ENCODE measurements at places on chromosomes 12 and 14.

GRCh38 chr12:82326905-82327503 is 31.2 kb downstream of the CCDC59 start:
- no peak for DNase-seq

DNA sequence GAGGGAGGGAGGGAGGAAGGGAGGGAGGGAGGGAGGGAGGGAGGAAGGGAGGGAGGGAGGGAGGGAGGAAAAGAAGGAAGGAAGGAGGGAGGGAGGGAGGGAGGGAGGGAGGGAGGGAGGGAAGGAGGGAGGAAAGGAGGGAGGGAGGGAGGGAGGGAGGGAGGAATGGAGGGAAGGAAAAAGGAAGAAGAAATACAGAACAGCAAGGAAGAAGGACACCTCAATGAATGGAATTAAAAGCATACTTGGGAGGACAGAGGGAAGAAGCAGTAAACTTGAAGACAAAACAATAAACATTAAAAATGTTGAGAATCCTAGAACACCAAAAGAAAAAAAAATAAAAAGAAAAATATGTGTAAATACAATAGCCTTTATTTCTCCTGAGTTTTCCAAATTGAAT is 6.2 kb downstream of the OR4Q2 start:
- DNase-seq, result no peak

- no peak for DNase-seq
Observed at GRCh38 chr14:79581912-79582576, 629.3 kb downstream of the DIO2 start.

DNA sequence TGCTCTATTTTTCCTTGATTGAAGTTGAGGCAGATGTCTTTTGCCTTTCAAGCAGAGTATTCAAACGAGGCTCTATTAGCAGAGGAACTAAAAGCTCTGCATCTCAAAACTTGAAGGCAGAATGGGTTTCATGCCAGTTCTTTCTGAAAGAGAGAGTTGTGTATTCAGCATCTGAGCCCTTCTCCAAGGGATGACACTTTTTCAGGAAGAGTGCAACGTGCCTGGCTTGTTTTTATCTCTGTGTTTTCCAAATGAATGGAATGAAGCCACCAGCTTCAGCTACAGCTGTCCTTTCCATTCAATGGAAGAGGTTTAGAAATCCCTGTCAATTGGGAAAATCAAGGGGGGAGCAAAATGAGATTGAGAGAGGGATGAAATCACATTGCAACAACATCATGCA is 14.6 kb downstream of the BEST3 start:
- no peak for DNase-seq

DNA sequence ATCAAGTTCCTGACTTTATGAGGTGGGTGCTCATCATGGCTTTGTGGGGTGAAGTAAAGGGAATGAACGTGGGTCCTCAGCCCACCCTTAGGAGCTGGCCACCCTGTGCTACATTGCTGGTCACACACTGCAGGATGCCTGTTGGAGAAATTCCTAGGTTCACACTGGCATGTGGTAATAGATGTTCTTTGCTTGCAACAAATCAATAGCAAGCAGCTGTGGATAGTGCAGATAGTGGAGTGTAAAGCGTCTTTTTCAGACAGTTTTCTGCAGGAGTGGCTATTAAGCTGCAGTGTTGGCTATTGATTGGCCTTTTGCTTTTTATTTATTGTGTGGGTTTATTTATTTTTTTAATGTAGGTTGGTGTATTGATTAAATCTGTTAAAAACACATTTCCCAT is 822.7 kb downstream of the NRXN3 start:
- no peak for DNase-seq

DNA sequence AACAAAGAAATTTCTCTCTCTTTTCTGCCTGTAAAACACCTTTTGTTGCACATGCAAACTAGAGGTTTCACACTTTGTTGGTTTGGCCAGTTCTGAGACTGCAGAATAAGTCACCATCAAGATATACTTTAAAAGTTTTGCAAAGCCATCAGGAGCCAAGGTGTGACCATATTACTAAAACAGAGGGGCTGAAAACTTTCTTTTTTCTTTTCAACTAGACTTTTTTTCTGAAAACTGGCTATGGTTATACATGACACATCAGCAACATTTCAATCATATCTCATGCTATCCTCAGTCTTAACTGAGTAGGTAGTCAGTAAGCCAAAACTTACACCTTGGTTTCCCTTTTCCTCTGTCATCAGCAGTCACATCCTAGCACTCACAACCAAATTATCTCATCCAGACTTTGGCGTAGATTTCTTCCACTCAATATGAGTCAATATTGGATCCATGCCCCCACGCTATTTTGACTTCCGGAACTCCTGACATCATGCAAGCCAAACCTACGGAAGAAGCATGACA is 4.1 kb upstream of the IFNG start:
- DNase-seq, result peak; percentile 11

DNA sequence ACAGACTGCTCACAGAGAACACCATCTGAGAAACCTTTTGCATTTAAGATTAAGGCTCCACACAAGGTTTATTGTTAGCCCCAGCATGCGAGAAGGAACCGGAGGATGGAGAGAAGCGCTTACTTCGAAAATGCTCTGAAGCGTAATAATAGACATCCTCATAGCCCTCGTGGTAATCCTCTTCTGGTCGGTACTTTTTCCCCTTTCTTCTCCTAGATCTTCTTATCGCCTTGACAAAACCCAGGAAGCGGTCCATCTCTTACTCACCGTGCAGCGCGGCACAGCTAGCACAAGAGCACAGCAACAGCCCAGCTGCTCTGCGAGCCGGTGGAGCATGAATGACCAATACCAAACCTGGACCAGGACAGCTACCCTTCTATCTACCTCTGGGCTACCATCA is 125.1 kb upstream of the GRIP1 start:
- DNase-seq, result no peak

GRCh38 chr12:88163371-88163770 is 21.3 kb downstream of the TMTC3 start:
- DNase-seq, result no peak

DNA sequence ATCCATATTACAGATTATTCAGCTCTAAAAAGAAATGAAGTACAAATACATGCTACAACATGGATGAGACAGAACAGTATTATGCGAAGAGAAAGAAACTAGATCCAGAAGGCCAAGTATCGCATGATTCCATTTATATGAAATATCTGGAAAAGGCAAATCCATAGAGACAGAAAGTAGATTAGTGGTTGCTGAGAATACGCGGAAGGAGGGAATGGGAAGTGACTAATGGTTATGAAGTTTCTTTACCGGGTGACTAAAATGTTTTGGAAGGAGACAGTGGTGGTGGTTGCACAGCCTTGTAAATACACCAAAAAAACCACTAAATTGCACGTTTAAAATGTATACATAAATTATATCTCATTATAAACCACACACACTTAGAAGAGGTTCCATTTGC is 12.5 kb downstream of the PRDM4 start:
- DNase-seq, result no peak

- no peak for DNase-seq
Observed at GRCh38 chr12:124392667-124393413, 97.9 kb downstream of the RFLNA start.

GRCh38 chr12:6684609-6685008 is 4.6 kb downstream of the ZNF384 start:
- no peak for DNase-seq

DNA sequence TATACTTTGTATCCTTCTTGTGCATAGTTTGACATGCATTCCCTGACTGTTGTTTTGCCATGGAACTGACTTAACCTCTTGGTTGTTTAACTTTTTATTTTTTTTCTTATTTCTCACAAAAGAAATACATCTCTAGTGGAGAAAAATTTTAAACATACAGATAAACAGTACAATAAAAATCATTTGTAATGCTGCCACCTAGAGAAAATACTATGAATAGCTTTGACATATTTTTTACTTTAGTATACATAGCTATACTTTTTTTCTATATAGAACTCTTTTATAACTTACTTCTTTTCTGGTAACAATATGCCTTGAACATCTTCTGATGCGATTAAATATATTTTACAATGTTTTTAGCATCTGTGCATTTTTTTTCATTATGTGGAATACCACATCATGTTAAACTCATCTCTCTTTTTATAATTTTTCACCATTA is 184.5 kb downstream of the AKAP6 start:
- DNase-seq, result no peak

DNA sequence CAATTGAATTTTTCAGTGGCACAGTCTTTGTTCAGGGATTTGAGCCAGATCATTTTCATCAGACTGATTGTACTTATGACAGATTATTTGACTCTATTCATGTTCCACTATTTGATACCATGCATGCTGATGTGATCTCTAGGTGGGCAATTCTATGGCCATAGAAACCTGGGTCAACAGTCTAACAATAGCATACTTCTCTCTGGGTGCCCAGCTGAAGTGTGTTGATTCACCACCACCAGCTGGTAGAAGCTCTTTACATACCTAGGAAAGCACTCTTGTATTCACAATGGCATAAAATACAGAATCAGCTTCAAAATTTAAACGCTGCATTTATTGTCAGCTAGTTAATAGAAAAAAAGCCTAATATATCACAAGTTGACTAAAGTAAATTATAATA is 90.2 kb upstream of the TMTC2 start:
- DNase-seq, result no peak

DNA sequence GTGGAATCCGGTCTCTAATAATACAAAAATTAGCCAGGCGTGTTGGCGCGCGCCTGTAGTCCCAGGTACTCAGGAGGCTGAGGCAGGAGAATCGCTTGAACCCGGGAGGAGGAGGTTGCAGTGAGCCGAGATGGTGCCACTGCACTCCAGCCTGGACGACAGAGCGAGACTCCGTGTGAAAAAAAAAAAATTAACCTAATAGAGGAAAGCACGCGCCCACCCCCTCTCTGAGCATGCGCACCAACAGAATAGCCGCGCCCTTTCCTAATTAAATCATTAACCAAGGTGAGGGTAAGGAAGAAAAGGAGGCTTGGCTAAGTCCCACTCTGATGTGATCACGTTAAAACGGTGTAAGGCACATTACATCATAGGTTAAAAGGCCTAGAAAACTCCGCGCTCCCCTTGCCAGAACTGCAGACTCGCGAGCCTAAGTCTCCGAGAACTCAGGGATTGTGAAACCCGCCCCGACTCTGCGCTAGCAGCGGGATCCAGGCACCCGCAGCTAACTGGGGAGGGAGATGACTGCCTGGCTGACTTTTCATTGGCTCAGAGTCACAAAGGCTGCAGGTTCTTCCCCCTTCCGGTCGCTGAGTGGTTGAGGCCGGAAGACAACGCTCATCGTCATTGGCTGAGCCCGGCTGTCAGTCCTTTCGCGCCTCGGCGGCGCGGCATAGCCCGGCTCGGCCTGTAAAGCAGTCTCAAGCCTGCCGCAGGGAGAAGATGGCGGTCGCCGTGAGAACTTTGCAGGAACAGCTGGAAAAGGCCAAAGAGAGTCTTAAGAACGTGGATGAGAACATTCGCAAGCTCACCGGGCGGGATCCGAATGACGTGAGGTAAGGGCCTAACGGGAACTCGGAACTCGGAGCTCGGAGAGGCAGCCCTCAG is at the start of gene PNN:
PNN (plus strand) TSS at position 695 of the 885 bp plus-strand sequence; CDS start at position 721, 26 bp downstream.
- peak; percentile 84 for DNase-seq

DNA sequence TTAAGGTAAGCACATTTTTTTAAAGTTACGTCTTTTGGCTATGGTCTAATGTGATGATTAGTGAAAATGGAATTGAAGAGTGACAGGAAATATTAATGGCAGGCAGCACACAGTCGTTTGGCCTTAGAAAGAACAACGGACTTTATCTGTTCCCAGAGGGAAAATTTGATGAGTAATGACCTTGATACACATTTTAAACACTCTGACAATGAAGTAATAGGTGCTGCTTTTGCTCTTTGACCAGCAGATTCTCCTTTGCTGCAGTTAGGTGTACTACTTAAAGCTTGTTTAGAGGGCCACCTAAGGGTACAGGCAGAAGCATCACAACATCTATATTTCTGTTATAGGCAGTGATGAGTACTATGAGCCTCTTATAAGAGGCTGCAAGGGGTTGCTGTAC is 27.1 kb upstream of the RNU6-8 start:
- no peak for DNase-seq

DNA sequence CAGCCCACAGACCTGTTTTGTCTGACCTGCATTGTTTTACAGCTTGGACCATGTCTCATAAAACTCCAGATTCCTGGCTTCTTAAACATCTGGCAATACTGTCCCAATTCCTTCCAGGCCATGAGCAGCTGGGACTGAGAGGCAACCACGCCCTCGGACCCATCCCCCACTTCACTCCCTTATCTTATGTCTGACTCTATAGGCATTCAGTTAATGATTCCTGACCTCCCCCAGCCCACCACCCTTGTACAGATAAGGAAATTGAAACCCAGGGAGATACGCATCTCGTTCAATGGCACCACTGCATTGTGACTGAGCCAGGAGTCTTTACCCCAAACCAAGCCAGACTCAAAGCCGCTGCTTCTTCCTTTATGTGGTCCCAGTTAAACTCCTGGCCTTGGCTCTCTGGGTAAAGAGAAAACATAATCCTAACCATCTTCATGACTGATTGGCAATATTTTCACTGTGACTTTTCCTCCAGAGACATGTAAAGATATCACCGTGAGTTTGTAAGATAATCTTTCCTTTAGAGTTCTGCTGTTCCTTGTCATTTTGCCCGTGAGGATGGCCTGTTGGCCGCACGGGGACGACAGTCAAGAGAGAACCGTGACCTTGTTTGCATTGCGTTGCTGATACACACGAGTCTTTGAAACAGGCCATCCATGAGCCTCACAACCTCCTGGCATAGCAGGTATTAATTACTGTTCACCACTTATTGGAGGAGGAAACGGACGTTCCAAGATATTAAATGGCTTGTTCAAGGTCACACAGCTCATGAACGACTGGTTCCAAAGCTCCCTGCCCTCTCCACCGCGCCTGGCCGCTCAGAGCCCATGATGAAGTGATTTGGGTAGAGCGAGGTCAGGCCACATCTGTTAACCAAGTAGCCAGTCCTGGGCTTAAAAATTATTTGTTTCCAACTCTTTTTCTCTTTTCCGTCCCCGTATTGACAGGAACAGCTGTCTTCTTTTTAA is 39.4 kb downstream of the MAP1LC3B2 start:
- DNase-seq, result no peak

DNA sequence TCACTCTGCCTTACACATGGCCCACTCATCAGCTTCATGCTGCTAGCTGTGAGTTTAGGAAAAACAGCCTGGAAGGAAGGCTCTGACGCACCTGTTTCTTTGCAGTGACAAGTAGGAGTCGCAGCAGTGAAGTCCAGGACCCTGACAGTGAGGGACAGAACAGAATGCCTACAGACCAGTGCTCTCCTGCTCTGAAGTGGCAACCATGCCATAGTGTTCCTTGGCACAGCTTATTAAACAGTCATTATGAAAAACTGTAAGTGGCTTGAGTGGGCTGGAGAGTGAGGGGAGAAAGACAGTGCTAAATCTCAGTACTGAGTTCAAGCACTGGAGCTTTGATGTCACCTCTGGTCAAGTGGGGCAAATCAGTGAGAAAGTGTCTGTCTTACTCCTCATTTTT is 61.7 kb downstream of the MYRFL start:
- DNase-seq, result no peak

- no peak for DNase-seq
Observed at GRCh38 chr12:120761519-120761934, 35.9 kb downstream of the ACADS start.

DNA sequence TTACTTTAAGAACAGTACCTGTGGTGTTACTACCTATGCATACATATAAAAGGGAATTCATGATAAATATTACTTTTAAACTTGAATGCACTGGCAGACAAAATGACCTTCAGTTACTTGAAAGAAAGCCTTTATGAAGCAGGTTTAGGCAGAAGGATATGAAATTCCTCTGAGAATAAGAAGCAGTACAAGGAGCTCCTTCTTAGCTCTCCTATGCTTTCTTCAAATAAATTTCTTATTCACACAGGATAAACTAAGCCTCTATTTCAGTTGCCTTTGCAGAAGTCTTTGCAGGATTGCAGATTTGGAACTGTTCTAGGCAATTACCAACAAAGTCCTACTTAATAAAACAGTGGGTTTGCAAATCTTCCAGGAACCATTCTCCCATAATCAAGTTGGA is 1.0 kb downstream of the EPYC start:
- DNase-seq, result no peak

All from stimulated activated CD4-positive, alpha-beta T cell treated with anti-CD3 and anti-CD28 coated beads, Interleukin-4, amount 100 ng/mL, for 48 hours (primary cell).